Activated CD8-positive, alpha-beta memory T cell treated with anti-CD3 and anti-CD28 coated beads for 4 hours (primary cell): ENCODE measurements at places on chromosomes 5 and 9.

DNA sequence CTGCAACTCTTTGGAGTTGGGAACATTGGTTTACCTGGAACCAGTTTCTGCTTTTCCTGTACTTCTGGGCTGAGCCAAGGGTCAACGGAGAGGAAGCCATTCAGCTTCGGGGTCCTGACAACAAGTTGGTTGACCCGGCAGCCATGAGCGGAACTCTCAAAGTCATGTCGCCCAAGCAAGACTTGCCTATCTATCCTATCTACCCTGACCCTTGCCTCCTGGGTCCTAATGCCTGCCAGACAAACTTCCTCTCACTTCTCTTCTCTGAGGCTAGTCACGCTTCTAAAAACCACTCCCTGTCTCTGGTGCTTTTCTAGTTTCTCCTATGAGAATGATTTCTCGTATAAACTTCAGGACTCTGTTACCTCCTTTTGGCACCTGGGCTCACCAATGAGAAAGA lies 44.7 kb upstream of the CRHBP start:
- DNase-seq = no peak

DNA sequence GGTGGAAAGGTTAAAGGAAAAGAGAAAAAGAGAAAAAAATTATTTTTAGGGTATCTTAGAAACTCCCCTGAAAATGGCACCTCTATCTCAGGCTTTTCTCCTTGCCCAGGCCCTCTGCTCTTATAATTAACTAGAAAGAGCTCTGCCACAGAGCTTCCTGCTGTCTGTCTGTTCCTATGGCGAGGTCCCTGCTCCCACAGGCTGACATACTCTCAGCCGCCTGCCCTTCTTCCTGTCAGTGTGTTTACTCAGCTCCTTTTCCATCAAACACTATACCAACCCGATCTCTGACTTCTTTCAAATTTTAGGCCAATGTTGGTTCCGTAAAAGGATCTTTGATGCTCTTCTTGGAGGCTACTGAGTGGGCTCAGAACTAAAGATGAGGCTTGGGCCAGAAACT lies 482.6 kb downstream of the DMAC1 start:
- DNase-seq = no peak

GRCh38 chr5:151066920-151067319 lies 13.9 kb downstream of the TNIP1 start:
- no peak for DNase-seq

DNA sequence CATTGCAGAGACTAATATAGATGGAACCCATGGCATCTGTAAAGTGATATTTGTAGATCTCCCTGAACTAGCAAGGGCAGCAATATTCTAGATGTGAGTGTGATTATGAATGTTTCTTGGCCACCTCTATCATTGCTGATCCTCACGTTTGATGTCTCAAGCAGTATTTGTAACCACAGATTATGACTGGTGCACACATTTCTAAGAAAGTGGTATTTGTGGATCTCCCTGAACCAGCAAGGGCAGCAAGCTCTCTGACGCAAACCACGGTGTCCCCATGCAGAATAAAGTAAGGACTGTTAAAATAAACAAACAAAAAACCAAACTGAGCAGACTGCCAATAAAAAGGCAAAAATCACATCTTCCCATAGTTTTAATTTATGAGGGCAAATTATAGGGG lies 301.3 kb downstream of the CSNK1G3 start:
- no peak for DNase-seq

- no peak for DNase-seq
These were observed 19.8 kb downstream of the CCDC69 start for GRCh38 chr5:151204051-151204450.

DNA sequence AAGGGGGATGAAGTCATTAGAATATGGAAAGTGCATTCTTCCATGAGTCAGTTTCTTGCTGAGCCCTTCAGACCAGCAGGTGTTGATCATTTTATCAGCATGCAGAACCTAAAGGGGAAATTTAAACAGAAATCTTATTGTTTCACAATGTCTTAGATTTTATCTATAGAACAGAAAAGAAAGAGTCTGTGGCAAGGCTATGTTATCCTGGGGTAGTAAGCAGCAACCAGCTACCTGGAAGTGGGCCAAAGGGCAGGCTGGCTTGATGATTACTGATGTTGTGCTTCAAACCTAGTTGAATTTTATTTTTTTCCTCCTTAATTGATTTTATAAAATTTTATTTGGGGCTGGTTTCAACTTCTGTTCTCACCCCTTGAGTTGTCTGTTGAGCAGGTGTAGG lies 101.5 kb downstream of the LRRC70 start:
- no peak for DNase-seq

GRCh38 chr9:27701016-27701415 lies 127.7 kb upstream of the C9orf72 start:
- DNase-seq = no peak

DNA sequence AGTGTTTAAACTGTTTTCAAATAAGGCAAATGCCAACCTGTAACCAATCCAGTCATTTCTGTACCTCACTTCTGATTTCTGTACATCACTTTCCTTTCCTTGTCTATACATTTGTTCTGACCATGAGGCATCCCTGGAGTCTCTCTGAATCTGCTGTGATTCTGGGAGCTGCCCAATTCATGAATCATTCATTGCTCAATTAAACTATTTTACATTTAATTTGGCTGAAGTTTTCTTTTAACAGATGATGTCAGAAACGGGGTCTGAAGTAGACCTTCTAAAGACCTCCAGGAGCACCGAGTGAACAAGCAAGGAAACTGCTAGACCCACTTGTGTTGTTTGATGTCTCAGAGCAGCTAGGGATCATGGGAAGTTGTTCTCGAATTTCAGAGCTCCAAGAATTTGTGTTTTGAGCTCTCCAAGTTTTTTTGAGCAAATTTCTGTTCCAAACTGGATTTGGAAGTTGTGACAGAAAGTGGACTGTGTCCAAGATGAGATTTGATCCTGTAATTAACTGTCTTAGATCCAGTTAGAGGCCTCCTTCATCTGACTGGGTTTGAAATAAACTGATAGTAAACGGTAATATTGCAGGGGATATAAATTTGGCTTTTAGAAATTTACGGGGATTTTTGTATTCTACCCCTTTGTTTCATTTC lies 490.8 kb upstream of the ST8SIA4 start:
- DNase-seq = no peak

DNA sequence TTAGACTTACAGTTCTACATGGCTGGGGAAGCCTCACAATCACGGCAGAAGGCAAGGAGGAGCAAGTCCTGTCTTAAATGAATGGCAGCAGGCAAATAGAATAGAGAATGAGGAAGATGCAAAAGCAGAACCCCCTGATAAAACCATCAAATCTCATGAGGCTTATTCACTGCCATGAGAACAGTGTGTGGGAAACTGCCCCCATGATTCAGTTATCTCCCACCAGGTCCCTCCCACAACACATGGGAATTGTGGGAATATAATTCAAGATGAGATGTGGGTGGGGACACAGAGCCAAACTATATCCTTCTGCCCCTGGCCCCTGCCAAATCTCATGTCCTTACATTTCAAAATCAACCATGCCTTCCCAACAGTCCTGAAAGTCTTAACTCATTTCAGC lies 367.1 kb downstream of the MED10 start:
- DNase-seq = no peak

- no peak for DNase-seq
These were observed 27.2 kb downstream of the NDUFAF2 start for GRCh38 chr5:60972231-60972630.

DNA sequence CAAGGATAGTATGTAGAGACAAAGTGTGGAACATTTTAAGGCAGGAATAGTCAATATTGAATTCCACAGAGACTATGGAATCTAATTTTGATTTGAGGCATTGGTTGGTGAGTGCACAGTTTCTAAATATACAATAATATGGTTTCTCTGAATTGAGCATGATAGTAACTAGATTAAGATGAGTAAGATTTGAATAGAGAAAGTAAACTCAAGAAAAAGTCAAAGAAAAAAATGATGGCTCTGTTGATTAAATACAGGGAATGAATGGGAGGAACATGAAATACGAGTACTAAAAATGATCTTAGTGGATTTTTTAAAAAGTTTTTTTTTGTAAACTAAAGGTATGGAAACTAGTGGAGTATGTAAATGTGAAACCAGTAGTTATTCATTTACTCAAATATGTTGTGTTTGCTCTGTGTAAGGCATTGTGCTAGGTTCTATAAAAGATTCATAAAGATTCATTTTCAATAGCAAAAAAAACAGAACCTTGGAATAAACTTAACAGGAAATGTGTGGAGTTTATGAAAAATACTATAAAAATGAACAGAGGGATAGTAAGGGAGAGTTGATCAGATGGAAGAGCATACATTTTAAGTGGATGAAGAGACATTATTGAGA lies 101.2 kb downstream of the ZCCHC7 start:
- no peak for DNase-seq

GRCh38 chr9:116452634-116453033 lies 234.5 kb upstream of the TRIM32 start:
- DNase-seq = no peak

- no peak for DNase-seq
These were observed 4.4 kb downstream of the LRRC8A start for GRCh38 chr9:128886211-128886891.

GRCh38 chr9:70347046-70347445 lies 67.4 kb downstream of the KLF9 start:
- DNase-seq = no peak

GRCh38 chr9:15155826-15156225 lies 151.2 kb downstream of the TTC39B start:
- no peak for DNase-seq

DNA sequence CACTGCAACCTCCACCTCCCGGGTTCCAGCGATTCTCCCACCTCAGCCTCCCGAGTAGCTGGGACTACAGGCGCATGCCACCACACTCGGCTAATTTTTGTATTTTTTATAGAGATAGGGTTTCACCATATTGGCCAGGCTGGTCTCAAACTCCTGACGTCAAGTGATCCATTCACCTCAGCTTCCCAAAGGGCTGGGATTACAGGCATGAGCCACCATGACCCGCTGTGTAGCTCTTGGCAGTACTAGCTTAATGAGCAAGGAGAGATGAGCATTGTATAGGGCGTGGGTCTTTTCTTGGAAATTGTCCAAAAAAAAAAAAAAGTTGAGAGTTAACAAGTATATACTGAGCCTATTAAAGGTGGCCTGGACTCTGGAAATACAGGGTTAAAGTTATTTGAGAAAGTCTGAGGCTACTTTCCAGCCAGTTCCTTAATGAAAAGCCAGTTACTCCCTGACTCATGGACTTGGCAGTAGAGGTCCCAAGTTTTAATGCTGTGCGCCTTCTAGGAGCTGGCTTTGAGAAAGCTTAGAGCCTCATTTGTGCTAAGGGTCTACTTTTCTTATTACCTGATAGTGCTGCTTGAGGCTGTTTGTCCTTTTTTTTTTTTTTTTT lies 4.2 kb upstream of the FGF18 start:
- DNase-seq = no peak

- no peak for DNase-seq
These were observed 471.7 kb upstream of the TYRP1 start for GRCh38 chr9:12221470-12221869.

DNA sequence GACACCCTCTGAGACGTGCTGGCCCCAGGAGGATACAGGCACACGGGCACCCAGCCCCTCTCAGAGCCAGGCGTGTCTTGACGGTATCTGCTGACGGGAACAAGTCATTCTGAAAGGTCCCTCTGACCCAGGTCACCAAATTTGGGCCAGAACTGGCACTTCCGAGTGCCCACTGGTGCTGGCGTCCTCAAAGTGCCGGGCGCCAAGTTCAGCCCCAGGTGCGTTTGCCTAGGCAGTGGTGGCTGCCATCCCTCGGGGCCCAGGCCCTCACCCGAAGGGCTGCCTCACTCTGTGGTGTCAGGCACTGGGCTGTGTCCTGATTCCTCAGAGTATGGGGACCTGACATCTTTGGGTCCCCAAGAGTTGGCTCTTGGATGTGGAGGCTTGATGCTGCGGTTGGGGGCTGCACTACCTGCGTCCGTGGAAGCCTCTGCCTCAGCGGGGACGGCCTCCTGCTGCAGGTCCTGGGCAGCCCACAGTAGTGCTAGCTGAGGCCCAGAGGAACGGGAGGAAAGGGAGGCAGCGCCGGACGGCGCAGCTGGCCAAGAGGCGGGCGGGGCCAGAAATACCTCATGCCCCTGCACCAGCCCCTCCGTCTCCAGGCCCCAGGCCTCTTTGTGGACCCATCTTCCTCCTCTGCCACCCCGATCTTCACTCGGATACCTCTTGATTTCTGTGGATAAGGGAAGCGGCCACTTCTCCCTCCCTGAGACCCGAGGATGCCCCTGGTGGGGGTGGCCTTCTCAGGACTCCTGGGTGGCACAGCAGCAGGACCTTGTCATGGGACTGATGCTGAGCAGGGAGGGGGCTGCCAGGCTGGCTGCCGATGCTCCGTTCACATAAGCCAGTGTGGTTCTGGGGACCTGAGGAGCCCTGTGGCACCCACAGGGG lies 109.4 kb upstream of the LMX1B start:
- DNase-seq = no peak

GRCh38 chr9:83956086-83956435 lies 24.0 kb downstream of the HNRNPK start:
- no peak for DNase-seq

- no peak for DNase-seq
These were observed 61.4 kb downstream of the PGM5 start for GRCh38 chr9:68417762-68418161.

- DNase-seq = peak; percentile 34
These were observed 63.1 kb downstream of the CXXC5 start for GRCh38 chr5:139711067-139711905.

DNA sequence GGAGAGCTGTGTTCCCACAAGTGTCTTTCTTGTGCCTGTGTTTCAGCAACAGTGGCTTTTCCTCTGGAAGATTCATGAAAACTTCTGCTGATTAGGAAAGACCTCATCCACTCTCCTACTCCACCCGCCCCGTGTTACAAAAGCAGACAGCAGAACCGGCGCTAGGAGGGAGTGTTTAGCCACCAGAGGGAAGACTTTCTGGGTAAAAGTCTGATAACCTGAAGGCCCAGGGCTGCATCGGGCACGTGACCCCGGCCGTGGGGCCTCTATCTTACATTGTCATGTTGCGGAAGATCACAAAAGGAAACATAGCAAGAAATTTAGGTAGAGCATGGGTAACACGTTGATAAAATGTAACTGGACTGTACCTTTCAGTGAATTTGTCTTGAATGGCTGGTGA lies 32.0 kb upstream of the DMRT2 start:
- DNase-seq = no peak

DNA sequence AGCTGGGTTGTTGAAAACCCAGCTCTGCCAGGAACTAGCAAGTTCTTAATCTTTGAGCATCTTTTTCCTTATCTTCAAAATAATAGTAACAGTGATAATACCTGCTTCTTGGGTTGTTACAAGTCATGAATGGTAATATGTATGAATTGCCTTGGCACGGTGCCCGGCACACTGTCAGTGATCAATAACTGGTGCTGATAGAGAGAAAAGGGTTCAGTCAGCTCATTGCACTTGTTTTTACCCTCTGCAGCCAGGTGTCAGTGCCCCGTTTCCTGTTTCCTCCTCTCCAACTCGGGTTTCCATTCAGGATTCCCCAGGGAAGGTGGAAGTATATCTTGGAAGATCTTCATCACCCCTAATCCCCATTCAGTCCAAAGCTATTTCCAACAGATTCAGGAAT lies 15.8 kb upstream of the NIPAL4 start:
- DNase-seq = no peak
